ENCODE measurements at places on chromosomes 16 and 17.

DNA sequence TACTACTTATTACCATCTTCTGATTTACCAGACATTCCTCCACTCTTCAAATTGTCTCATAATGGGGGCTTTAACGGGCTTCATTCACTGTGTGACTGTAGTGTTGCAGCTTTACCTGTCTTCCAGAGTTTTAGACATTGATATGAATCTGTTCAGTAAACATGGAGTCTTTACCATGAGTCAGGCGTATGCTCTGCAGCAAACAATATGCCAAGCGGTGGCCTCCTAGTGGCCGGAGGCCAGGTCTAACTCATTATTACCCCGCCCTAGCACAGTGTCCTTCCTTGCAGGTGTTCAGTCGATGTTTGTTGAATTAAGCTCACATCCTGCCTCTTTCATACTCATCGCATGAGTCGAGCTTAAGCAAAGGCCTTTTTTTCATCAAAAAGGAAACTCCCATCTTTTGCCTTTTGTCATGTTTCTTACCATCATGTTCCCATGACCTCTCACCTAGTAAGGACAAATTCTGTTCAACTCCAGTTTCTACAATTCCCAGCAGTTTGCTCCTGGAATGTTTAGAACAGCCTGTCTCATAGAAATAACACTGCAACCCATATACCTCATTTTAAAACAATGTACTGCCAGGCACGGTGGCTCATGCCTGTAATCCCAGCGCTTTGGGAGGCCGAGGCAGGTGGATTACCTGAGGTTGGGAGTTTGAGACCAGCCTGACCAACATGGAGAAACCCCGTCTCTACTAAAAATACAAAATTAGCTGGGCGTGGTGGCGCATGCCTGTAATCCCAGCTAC, 39.4 kb downstream of the TUBD1 start:
- DNase-seq = peak; percentile 67

DNA sequence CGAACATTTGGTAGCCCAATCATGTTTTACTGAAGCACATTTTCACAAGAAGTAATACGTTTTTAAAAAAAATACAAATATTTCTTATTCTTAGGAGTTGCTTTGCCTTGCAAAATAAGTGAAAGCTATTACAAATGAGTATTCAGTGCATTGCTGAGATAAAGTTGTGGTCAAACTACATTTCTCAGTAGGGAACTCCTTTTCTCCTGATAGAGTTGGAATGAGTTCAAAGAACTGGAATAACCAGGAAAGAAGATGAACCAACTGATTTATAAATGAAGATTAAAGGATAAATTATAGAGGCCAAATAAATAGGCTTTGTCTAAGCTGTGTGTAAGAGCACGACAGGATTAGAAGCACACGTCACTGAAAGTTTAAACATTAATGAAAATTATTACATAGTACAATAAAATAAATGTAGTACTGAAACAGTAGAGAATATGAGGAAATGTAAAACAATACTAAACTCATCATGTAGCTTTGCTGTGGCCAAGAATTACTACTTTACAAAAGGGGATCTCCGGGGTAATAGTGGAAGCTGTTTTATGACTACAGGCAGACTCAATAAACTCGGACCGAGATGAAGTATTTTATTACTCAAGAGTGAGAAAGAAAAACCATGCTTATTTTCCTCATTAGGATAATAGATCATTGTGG, 73.6 kb downstream of the KCNJ2 start:
- no peak for DNase-seq

GRCh38 chr16:177981-178667, 1.6 kb downstream of the HBA1 start:
- DNase-seq = no peak

DNA sequence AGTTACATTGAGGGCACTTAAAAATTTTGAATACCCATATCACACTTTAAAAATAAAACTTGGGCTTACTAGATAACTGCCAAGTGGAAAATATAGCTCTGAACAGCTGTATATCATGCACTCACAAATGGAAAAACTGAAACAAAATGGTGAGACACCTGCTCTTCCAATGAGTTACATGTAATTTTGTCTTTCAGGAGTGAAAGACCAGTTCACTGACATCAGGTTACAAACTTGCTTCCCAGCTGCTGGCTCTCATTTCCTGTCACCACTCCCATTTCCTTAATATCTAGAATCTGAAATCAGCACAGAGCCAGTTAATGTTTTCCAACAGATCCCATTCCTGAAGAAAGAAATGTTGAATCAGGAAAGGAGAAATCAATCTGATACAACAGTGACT, 10.8 kb downstream of the CSNK2A2 start:
- DNase-seq = no peak

GRCh38 chr17:61484174-61484573, 32.0 kb downstream of the TBX4 start:
- no peak for DNase-seq

- DNase-seq = no peak
These were observed 23.3 kb upstream of the ERCC4 start for GRCh38 chr16:13896543-13897182.

- no peak for DNase-seq
These were observed 70.1 kb downstream of the NLK start for GRCh38 chr17:28112606-28113005.

DNA sequence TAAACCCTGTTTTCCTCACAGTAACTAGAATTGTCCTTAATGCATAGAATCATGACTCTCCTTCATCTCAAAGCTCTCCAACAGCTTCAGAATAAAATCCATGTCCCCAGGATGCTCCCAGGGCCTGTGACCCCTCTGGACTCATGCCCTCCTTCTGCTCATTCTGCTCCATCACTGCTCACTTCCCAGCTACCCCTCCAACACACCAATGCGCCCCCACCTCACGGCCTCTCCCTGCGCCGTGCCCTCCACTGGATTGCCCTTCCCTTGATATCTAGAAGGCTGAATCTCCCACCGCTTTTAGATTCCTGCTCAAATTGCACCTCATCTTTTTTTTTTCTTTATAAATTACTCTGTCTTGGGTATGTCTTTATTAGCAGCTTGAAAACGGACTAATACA, 12.6 kb upstream of the TMEM220 start:
- no peak for DNase-seq

- DNase-seq = no peak
These were observed 145.2 kb downstream of the CLEC16A start for GRCh38 chr16:11089504-11090124.

- DNase-seq = no peak
These were observed 25.0 kb upstream of the BCAS3 start for GRCh38 chr17:60652454-60653247.

DNA sequence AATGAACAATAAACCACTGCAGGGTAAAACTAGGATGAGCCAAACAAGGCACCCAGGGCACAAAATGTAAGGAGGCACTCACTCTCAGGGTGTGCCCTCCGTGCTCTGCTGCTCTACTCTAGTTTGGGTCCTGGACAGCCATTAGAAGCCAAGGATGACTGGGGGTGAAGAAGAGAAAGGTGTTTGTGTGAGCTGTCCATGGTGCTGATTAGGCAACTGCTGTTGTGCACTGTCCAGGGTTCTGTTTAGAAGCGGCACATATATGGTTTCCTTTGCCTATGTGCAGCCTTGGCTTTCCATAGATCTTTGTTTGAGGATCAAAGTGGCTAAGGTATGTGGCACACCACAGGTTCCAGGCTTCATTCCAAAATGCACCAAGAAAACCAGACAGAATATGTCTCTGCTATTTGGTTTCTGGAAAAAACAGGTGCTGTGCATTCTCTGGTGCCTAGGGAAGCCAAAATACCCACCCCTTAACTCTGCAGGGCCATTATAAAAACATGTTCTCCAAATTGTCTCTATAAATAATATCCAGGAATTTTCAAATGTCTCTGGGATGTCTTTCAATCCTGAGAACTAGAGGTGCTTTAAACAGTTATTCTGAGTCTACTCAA, 123.5 kb downstream of the CBLN1 start:
- no peak for DNase-seq

DNA sequence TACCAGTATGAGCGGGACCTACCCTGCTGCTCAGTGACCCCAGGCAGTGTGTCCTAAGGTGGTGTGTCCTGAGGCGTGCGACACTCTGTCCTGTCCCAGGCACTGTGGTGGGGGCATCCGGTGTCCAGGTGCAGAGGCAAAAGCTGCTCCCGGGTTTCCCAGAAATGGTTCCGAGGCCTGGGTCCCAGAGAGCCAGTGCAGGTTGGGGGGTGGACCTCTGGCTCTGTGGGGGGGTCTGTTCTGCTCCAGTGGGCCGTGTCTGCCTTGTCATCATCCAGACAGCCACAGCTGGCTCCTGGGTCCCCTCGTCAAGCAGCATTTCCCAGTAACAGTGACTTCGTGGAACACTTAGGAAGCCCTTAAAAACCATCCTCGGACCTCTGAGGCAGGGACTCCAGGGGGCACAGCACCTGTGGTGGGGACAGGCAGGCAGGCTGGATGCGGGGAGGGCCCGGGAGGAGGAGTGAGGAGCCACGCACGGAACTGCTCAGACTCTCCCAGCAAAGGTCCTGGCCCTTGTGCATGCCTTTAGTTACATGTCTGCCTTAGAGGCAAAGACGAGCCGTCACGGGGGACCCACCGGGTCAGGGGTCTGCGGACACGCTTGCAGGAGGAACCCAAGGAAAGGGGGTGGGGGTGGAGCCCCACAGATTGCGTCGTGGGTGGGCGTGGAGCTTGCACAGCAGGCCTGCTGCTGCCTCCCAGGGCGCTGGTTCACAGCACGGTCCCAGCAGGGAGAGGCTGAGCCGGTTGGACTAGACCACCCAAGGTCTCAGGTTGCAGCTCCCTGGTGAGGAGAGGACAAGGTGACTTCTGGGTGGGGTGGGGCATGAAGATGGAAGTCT, 5.6 kb downstream of the SLC16A3 start:
- no peak for DNase-seq

DNA sequence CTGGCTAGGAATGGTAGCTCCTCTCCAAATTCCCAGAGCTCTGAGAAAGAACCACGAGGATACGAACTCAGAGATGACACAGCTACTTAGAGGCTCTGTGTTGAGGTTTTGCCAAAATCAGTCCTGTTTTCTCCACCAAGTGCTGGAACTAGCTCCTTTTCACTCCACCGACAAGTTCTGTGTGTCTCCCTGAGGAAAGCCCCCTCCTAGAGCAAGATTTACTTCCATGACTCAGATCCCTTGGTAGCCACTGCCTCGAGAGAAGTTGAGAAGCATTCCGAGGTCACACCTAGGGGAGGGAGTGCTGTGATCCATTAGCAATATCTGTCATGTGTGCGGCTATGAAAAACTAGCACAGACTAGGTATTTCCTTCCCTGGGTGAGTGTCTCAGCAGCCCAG, 30.6 kb downstream of the IL21R start:
- no peak for DNase-seq

DNA sequence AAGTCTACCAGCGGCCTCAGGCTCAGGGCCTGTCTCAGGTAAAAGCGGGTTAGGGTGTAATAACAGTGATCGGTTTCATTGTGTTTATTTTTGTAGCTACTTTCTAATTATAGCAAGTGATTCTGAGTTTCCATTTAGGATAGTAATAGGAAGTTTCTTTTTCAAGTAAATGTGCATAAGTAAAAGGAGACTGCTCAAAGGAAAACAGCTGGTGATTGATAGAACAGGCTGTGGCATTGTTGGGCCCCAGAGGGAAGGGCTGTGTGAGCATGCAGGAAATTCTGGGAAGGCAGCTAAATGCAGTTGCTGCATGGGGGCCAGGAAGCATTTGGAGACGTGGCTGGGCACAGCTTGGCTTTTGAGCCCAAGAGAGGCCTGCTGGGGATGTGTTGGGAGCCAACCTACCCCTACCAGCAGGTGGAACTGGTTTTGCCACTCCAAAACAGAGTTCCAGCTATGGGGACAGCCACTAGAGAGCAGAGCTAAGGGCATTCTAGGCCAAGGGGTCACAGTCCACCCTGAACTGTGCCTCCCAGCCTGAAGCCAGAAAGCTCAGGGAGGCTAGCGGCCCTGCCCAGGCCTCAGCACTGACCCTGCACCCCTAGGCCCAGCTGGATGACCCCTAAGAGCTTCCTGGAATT, 12.6 kb downstream of the SNX20 start:
- DNase-seq = no peak

DNA sequence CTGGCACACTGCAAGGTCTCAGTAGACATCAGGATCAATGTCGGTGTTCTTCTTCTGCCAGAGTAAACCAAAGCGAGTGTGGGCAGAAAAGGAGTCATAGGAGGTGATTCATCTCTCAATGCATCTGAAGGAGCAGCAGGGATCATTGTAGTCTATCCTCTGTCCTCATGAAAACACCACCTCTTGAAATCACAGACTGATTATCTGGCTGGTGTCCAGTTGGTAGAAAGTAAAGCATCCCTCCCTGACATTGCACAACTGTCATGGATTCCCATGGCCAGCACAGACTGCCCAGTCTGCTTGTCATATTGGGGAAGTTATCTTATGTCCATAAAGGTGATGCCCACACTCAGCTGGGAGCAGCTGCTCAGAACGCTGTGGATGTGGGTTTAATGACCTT, 74.1 kb downstream of the ABCC12 start:
- DNase-seq = no peak

DNA sequence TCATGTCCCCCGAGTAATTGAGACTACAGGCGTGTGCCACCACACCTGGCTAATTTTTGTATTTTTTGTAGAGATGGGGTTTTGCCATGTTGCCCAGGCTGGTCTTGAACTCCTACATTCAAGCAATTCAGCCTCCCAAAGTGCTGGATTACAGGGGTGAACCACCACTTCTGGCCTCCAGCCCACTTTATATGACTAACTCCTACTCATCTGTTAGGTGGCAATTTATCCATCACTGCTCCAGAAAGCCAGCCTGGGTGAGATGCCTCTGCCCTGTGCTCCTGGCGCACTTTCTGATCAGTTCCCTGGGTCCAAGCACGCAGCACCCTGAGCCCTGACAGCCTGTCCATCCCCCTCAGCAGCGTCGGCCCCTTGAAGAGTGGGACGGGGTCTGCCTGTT, 29.4 kb downstream of the ADAM11 start:
- DNase-seq = no peak

DNA sequence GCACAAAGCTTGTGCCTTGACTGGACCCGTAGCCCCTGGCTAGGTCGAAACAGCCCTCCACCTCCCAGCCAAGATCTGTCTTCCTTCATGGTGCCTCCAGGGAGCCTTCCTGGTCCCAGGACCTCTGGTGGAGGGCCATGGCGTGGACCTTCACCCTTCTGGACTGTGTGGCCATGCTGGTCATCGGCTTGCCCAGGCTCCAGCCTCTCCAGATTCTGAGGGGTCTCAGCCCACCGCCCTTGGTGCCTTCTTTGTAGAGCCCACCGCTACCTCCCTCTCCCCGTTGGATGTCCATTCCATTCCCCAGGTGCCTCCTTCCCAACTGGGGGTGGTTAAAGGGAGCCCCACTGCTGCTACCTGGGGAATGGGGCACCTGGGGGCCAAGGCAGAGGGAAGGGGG, 3.5 kb downstream of the CTRL start:
- no peak for DNase-seq

Data from stimulated activated CD4-positive, alpha-beta T cell treated with anti-CD3 and anti-CD28 coated beads, Interleukin-4, amount 100 ng/mL, for 1 hour (primary cell).